Memory B cell (primary cell): ENCODE measurements at places on chromosomes 16 and 17.

GRCh38 chr16:19165101-19165500 lies 2.9 kb upstream of the SYT17 start:
- no peak overlapping the region for H3K4me3 ChIP-seq
- peaks cover 7% of the 10 kb centered on the region for H3K27me3 ChIP-seq
- no peak overlapping the region for H3K27ac ChIP-seq
- H3K36me3 ChIP-seq, result peaks cover 5% of the 10 kb centered on the region
- peaks cover 3% of the 10 kb centered on the region for H3K4me1 ChIP-seq

DNA sequence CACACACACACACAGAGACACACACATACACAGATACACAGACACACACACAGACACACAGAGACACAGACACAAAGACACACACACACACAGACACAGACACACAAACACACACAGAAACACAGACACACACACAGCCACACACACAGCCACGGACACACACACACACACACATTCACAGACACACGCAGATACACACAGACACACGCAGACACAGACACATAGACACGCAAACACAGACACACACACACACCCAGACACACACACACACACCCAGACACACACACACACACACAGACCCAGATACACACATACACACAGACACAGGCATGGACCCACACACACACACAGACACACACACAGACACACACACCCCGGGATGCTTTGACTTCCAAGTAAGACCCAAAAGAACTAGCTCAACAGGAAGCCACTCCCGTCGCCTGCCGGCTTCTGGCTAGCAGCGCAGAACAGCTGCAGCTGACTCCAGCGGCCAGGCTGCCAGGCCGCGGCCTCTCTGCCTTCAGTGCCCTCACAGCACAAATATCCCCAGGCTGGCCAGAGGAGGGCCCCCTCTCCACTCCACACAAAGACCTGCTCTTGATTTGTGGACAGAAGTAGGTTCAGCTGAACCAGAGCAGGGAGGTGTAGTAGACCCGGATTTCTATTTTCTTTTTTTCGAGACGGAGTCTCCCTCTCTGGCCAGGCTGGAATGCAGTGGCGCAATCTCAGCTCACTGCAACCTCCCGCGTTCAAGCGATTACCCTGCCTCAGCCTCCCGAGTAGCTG lies 6.0 kb upstream of the CHRNE start:
- peak; percentile 71 for DNase-seq
- H3K4me1 ChIP-seq, result peaks cover 3% of the 10 kb centered on the region
- no peak overlapping the region for H3K4me3 ChIP-seq
- no peak overlapping the region for H3K27ac ChIP-seq

DNA sequence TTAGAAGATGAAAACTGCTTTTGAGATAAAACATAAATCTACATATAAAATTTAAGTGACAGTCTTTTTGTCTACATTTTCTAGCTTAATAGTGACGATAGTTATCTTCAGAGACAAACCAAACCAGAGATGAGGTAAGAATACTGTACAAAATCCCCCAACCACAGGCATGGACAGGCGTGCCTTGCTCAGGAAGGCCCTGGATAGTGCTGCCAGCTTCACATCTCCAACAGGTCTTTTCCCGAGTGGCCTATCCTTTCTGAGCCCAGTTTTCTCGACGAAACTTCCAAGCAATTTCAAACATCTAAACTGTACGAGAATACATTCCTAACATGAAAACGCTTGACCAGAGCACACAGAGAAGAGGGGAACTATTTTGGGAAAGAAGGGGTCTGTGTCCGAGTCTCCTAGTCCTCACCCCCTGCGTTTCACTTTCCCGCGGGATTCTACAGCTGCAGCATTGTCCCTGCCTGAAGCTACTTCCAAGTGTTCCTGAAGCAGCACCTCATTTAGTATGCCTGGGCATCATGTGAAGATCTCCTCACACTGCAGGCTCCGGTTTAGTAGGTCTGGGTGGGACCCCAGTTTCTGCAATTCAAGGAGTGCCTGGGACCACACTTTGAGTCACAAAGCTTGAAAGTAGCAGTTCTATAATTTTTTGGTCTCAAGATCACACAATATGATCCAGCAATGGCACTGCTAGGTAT lies 37.8 kb downstream of the GNA13 start:
- peak overlapping the region; percentile 62 for H3K27ac ChIP-seq
- peaks cover 35% of the 10 kb centered on the region for H3K4me1 ChIP-seq
- no peaks in the 10 kb centered on the region for H3K27me3 ChIP-seq
- H3K36me3 ChIP-seq, result peaks cover 33% of the 10 kb centered on the region
- no peak overlapping the region for H3K4me3 ChIP-seq

DNA sequence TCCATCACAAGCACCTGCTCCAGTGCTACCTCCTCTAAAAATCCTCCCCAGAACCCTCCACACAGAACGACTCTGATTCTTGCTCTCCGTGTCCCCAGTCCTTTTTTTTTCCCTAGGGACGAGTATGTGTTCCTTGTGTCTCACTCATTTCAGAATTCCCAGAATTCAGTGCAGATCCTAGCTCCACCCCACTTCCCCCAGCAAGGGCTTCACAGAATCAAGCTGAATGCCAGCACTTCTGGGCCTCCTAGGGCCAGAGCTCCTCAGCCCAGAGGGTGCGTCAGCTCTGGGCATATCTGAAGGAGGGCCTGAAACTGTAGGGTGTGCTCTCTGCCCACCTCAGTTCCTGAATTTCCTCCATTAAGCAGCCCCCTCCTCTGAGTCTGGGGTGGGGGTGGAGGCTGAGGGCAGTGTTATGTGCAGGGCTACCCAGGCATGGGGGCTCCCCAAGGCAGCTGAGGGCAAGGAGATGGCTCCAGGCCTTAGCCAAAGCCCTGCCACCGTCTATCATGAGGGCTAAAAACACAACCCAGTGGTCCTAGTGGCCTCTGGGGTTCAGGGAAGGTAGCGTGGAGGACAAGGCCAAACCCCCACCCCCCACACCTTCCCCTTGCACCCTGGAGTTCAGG lies 6.5 kb downstream of the UNC119 start:
- no peak overlapping the region for H3K27ac ChIP-seq
- no peak overlapping the region for H3K4me3 ChIP-seq
- DNase-seq, result no peak
- H3K36me3 ChIP-seq, result peaks cover 5% of the 10 kb centered on the region
- peaks cover 39% of the 10 kb centered on the region for H3K4me1 ChIP-seq

DNA sequence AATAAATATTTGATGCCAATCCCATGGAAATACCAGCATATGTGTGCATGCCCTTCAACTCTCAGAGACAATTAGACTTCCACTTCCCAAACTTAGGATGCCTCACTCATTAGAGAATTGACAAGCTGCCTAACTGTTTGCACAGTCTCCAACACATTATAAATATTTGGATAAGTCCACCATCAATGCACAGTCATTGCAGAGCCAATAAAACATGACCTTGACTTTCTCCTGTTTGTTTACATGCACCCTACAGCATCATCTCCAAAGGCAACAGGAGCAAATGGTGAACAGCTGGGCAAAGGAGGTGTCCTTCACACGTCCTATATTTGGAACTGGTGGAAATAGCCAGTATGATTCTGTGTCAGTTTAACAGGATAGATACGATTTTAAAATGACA lies 804.4 kb upstream of the RBFOX1 start:
- H3K4me3 ChIP-seq, result no peak overlapping the region
- no peaks in the 10 kb centered on the region for H3K36me3 ChIP-seq
- no peaks in the 10 kb centered on the region for H3K4me1 ChIP-seq
- H3K27ac ChIP-seq, result no peak overlapping the region
- H3K27me3 ChIP-seq, result no peaks in the 10 kb centered on the region
- DNase-seq, result no peak
